Activated CD8-positive, alpha-beta memory T cell treated with anti-CD3 and anti-CD28 coated beads for 1 hour (primary cell): ENCODE measurements at places on chromosomes 4 and X.

- DNase-seq, result no peak
These were observed 554.8 kb upstream of the TENM3 start for GRCh38 chr4:181688432-181688831.

DNA sequence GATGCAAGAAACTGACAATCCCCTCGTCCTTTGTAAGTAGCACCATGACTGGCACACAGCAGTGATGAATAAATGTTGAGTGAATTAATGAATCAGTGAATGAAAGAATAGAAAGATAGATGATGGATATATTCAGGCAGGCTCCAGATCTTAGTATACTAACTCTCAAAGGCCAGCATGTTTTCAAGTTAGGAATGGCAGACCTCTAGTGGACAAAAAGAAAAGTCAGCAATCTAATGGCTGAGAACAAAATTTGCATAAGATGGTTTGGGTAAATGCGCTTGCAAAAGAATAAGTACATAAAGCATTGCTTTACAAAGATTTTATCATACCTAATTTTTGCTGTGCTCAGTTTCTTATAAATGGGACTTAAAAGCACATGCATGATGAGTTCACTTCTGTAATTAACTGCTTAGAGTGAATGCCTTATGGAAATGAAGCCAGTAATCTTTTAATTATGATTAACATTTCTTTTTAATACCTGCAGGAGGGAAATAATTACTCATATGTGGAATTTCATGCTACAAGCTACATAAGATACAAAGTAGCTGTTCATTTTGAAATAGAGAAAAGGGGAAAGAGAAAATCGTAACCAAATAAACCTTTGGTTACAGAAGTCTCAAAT, 126.9 kb upstream of the GPRIN3 start:
- no peak for DNase-seq

- no peak for DNase-seq
These were observed 101.5 kb upstream of the C1GALT1C1 start for GRCh38 chrX:120731386-120731785.

DNA sequence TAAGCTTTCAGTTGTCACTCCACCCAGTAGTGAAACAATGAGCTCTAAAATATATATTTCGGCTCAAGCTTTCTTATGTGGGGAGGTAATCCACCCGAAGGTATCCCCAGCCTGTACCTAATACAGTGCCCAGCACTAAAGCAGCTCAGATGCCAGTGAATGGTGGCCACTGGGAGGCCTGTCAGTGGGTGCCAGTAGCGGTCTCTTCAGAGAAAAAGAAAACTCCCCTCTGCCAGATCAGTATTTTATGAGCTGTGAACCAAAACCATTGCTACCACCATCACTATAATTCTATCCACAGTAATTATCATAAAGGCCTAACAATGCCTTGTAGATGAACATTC, 835 bp upstream of the NFKB1 start:
- DNase-seq, result no peak

DNA sequence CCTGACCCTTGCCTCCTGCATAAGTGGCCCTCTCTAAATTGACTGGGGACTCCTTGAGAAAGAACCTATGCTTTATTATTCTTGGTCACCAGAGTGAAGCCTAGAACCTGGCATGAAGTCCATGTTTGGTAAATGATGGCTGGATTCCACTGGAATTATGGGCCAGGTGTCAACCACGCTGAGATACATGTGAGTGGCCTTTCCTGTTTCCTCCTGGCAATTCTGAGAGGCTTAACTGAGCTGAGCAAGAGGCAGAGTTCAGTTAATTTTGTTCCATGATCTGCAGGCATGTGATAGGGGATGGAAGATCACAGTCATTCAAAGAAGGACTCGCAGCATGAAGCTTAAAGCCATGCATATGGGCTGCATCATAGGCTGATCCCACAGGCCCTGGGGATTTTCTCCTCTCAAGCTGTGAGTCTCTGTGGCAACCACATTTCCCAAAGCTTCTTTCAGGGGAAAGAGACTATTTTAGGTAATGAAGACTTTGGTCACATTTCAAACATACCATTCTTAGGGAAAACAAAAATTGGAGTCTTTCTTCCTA, 69.4 kb upstream of the CLNK start:
- DNase-seq, result no peak

- no peak for DNase-seq
These were observed 141.8 kb downstream of the CBR4 start for GRCh38 chr4:168868044-168868781.

DNA sequence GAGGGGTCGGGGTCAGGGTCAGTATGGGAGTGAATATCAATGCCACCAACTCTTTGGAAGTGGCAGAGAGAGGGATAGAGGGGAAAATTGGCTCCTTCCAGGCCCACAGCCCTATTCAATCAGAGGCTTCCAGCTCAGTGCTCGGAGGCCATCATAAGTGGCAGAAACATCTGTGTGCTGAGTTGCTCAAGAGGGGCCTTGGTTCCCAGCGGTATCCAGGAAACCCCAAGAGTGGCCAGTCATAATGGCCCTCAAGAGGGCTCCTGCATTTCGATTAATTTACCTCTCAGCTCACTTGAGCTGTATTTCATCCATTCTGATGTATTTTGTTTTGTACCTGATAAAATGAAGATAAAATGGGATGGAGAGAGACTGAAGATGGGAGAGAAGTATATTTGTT, 154.3 kb upstream of the EOLA2 start:
- no peak for DNase-seq

DNA sequence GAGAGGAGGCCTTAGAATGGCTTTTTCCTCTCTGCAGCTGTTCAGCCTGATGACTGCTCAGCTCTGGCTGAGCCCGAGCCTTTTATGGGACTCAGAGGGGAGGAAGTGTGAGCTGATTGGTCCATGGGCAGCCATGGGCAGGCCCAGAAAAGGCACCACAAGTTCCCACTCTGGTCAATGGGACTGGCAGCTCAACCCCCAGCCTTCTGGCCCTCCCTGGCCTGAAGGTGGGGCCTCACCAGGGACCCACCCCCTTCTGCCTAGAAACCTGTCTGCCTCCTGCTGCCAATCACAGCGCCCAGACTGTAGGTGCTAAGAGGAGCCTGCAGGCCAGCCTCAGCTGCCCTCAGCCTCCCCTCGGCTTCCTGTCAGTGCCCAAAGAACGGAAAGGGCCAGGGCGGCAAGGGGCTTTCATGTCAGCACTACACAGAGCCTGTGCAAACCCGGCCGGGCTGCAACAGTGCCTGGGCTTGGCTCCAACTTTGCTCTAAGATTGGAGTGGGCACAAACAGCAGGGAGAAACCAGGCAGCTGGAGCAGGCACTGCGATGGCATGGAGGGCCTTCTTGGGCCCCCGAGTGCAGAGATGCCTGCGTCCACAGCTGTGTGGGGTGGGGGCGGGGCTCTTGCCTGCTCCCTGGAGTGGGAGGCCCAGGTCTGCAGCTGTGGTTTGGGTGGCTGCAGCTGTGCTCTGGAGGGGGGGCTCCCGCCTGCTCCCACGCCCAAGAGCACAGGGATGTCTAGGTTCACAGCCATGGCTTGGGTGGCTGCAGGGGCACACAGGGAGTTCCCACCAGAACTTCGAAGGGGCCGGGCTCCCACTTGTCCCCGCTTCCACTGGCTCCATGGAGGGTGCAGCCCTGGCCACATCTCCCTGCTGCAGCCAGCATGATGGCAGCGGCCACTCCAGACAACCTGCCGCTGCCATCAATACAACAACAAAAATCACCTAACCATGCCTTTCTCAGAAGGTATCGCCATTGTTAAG, 92.6 kb downstream of the NXF2 start:
- DNase-seq, result no peak

DNA sequence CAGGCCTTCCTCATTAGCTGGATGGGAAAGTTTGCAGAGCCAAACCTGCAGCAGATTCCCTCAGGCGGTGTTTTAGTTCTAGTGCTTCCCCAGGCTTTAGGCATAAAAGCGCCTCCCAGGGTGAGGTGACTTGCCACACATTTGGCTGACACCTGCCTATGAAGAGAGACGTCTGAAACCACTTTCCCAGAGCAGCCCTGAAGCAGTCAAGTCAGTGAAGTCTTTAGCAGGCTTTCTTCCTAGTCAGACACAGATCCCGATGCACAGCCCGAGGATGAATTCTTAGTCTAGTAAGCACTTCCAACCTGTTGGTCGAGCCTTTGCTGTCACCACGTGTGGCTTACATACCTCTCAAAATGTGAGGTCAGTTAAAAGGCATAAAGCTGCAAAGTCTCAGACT, 484.1 kb downstream of the SMARCA1 start:
- DNase-seq, result no peak

- no peak for DNase-seq
These were observed 49.6 kb downstream of the LNX1 start for GRCh38 chr4:53541577-53542206.

- DNase-seq, result no peak
These were observed 10.1 kb downstream of the OTOP1 start for GRCh38 chr4:4216648-4217047.

GRCh38 chrX:14997271-14997670, 124.0 kb downstream of the MOSPD2 start:
- DNase-seq, result no peak

DNA sequence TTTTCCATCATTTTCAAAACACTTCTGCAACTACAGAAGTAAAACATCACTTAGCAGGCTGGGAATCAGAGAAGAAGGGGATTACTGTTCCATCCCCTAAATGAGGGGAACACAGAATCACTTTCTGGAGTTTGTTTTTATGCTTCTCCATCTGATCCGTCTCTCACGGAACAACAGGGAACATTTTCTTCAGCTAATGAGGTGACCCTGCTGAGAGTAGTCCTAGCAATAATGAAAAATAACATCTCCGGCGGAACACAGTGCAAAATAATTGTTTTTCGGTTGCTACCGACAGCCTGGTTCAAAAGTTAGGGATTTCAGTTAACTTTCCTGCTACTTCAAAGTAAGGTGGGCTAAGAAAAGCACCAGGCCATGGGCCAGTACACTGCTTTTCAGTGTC, 322.9 kb downstream of the UNC5C start:
- DNase-seq, result no peak

GRCh38 chr4:110625576-110626257, 2.8 kb upstream of the PITX2 start:
- no peak for DNase-seq

DNA sequence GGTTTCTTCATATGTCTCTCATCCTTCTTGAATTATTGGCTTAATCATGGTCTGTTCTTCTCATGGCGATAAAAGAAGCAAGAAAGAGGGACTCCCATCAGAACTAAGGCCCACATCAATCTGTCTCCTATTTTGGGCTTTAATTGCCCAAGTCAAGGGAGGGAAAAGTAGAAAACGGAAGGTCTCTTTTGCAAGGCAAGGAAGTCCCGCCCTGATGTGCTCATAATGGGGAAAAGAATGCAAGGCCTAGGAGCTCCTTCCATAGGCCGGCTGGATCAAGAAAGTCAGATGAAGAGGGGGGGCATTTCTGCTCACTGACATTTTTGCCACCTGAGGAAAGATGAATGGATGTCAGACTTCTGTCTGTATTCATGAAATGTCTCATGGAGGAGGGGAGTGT, 127.7 kb upstream of the RPS6KA3 start:
- no peak for DNase-seq

DNA sequence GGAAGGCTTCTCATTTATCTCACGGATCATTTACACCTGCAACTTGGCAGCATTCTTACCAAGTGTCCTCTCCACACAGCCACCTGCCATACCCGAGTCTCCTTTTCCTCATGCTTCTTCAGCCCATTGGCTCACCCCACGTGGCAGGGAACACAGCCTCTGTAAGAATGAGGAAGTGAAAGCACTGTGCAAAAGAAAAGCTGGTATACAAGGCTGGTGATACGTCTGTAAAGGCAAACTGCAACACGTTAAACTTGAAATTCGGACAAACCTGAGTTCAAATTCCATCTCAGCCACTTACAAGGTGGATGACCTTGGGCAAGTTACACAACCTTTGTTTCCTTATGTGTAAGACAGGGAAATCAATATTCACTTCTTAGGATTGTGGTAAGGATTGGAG, 164.0 kb upstream of the RASGEF1B start:
- DNase-seq, result no peak

DNA sequence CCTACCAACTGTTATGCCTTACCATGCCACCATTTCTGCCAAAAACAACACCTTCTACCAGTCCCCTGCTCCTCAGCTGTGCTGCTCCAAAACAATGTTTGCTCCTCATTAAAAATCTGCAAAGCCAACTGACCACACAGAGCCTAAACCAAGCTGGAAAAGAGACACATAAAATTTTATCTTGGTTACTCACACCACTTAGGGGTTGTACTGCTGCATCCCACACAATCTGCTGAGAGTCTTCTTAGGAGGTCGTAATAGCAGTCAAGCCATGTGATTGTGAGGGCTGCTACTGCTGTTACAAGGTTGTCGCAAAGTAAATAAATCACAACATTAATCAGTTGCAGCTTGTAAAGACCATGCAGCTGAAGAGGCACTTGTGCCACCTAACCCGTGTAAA, 607.4 kb upstream of the FAM241A start:
- no peak for DNase-seq

DNA sequence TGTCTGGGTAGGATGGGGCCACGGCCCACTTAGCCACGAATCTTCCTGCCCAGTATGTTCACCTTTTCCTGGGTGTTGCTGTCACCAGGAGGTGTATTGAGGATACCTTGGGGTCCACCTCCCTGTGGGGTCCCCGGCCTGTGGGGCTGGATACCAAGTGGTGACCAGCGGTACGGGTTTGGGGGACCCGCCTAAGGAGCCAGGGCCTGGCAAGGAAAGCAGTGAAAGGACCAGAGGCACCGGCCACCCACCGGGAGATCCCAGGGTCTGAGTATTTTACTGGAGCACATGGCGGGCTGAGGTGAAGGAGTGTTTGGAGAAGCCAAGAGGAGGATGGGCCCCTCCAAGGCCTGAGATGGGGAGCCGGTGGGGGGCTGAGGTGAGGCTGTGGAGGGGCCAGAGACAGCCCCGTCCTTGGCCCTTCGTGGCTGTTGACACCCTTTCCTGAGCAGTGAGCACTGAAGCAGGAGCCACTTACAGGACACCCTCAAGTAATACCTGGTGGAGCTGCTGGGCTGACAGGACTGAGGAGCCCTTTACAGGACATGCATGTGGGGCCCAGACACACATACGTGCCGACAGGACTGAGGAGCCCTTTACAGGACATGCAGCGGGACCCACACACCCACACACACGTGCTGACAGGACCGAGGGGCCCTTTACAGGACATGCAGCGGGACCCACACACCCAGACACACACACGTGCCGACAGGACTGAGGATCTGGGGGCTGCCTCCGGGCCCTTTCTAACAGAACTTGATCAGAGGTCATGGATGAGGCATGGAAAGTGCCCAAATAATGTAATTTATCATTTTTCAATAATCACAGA, 38.4 kb downstream of the TMEM271 start:
- DNase-seq, result no peak
